ENCODE measurements at places on chromosomes 2 and 18.

DNA sequence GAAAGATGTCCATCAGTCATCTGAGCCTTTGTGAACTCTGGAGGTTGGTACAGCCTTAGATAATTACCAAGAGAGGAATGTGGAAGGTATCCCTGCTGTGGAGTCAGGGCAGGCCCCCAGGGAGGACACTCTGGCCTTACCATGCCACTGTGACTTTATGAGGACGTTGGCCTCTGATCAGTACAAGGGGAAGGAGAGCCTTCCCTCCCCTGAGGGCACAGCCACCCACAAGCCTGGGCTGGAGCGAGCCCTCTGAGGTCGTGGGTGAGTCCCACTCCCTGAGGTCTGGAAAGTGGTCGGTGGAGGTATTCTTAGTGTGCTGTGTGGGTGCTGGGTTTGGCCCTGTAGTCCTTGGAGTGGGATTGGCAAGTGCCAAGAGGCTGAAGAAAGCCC lies 91.6 kb downstream of the STPG4 start:
- DNase-seq, result no peak

DNA sequence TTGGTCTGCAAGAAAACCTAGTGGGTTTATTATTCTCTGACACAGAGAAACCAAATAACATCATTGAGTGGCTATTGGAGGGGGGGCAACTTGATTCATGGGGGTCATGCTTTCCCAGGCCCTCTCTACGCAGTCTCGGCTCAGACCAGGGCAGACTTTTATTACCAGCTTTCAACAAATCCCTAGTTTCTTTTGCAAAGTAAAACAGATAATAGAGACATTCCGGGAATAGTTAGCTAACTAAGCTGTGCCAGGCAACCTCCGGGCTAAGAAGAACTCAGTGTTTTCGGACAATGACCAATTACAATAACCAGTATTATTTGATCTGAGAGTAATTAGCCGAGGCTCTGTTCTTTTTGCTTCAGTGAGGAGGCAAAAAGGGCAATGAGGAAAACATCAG lies 66.3 kb downstream of the CDK15 start:
- DNase-seq, result no peak

DNA sequence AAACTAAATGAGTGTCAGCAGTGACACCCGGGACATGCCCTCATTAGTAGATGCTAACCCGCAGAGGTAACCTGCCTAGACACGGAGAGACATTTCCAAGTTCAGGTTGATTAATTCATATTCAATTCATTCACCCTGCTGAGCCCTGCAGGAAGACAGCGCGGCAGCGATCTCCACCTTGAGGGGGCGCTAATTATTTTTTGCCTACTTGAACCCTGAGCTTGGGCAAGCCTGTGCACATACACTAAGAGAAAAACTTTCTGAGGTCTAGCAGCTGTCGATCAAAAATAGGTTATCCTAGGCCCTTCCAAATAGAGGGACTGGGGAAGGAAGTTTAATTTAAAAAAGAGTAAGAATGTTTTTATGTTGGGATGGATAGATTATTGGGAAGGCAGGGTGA lies 1.3 kb upstream of the LYPD6 start:
- DNase-seq, result no peak

DNA sequence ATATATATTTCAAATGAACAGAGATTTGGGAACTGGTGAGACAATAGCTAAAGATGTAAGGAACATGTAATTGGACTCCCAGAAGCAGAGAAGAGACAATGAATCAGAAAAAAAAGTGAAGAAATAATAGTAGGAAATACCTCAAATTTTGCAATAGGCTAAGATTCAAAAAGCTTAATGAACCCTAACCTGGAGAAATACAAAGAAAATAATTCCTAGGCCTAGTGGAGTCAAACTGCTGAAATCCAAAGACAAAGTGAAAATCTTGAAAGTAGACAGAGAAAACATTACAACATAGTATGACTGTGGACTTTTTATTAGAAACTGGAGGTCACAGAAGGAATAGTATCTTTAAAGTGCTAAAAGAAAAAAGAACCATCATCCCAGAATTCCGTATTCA lies 76.7 kb downstream of the LAMA3 start:
- DNase-seq, result no peak

DNA sequence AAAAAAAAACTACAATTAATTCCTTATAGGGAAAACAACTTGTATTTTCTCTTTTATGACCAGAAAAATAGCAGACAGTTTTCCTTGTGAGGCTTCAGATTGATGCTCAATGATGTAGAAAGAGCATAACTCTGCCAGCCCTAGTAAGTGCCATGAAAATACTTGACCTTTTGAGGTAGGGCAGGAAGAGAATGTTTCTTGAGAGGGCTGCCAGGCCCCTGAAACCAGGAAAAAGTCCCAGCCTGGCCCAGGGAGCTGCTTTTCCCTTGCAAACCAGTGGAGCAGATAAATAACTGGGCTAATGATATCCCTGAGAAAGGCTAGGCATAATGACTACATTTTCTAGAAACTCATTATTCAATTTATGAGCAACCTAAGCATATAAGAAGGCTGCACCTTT lies 126.8 kb downstream of the SLC8A1 start:
- no peak for DNase-seq

DNA sequence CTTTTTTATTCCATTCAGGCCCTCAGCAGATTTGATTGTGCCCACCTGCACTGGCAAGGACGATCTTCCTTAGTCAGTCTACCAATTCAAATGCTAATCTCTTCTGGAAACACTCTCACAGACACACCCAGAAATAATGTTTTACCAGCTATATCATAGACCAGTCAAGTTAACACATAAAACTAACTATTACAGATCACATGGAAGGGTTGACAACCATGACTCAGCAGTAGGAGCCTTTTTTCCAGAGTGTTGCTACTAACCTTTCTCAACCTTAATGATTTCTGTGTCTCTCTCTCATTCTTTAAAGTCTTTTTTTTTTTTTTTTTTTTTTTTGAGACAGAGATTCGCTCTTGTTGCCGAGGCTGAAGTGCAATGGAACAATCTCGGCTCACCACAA lies 143.5 kb upstream of the MSH6 start:
- DNase-seq, result no peak

GRCh38 chr2:240921311-240921994 lies 15.3 kb downstream of the CROCC2 start:
- peak; percentile 3 for DNase-seq

DNA sequence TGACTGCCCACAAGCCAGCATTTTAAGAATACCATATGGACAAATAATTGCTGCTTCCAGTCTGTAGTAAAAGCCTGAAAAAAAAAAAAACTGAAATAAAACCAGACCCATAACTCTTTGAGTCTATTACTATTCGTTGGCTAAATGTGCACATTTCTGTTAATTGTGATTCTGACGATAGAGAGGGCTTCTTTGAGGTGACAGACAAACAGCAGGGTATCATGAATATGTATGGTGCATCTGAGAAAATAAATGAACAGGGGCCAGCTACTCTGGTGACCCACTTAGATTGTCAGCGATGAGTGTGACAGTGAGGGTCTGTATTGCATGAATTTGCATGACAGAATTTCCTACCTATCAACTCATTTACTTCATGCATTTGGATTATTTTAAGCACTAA lies 427.8 kb upstream of the SOX11 start:
- no peak for DNase-seq

- peak; percentile 29 for DNase-seq
Observed at GRCh38 chr2:28507796-28508764, 12.2 kb downstream of the PLB1 start.

GRCh38 chr18:13532406-13533075 lies 193.8 kb downstream of the FAM210A start:
- DNase-seq, result no peak

GRCh38 chr2:157838442-157839161 lies 37.5 kb downstream of the ACVR1 start:
- DNase-seq, result no peak

- no peak for DNase-seq
Observed at GRCh38 chr2:190532581-190532980, 1.9 kb downstream of the NEMP2 start.

DNA sequence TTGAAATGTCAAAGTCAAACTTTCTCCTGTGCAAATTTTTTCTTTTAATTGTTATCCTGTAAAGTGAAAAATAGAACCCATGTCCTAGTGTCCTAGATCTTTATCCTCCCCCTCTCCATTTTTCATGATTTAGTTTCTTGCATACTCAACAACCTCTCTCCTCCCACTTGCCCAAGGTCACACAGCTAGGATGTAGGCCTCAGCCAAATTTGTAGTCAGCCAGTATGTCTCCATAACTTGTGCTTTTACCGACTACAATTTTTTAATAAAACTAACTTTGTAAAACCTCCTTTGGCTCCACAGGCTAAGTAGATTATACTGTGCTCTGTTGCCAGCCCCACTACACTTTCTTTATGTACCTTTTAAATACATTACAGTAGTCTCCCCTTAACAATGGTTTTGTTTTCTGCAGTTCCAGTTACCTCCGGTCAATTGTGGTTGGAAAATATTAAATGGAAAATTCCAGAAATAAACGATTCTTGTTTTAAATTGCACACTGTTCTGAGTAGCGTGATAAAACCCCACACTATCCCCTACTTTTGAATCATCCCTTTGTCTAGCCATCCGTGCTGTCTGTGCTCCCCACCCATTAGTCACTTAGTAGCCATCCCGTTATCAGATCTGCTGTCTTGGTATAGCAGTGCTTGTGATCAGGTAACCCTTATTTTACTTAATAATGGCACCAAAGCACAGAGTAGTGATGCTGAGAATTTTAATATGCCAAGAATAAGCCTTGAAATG lies 22.8 kb downstream of the GULP1 start:
- DNase-seq, result no peak

DNA sequence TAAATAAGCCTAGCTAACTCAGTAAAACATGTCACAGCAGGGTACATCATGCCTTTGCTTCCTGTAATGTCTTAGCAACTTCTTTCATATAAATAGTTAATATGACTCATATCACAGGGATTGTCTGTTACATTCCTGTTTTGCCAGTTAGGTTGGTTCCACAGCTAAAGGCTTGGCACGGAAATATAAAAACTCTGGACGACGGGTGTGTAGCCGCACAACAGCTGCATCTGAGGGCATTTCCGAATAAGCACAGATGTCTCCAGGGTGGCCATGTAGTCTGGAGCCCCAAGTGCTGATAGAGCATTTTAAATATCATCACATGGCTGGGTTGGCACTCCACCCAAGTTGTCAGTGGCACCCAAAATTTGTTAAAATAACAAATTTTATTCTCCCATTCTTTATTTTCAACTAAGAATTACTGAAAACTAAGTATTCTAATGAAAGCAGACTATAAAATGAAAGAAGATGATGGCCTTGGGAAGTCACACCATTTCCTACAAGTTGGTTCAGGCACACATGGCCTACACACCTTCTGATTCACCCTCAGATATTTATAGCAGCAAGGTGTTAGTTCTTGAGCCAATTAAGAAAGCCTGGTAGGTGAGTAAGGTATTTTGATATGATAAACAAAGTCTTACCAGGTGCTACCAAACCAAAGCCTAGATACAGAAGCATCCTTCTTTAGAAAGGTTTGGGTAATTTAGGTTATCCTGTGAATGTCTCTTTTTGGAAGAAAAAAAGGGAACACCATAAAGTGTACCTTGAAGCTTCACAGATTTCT lies 61.8 kb upstream of the STK17B start:
- no peak for DNase-seq

DNA sequence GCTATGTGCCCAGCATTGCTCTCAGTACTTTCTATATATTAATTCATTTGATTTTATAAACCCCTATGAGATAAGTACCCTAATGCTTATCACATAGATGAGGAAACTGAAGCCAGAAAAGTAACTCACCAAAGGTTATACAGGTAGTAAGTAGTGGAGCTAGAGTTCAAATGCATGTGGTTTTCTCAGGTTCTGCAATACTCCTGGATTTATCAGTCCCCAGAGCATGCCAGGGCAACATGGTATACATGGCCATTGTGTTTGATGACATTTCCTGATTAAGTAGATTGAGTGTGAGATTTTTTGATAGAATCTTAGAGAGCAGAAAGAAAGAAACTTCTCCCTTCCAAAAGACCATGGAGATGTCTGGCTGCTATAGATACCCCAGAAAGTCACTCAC lies 233.1 kb downstream of the IKZF2 start:
- no peak for DNase-seq

Data from activated gamma-delta T cell treated with Interleukin-2 at 50 U/mL for 16 hours (primary cell).